ENCODE measurements at places on chromosomes 12 and 14. TPM values are rescaled to one million over a fixed set of nuclear protein-coding genes. Genes with fewer than 3 reads are reported as not detected.

DNA sequence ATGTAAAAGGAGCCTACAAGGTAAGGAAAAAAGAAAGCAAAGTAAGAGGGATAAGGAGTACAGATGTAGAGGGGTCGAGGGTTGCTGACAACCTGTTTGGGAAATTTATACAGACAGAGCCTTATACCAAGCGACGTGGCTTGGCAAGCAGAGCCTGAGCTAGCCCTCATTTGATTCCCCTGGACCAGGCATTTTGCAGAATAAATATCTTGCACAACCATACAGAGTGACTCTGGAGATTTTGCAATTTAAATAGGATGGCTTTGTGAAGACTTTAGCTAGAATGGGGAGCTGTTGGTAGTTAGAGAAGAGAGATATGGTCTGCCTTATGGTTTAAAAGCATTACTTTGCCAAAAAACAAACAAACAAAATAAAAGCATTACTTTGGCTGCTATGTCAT lies 11.1 kb upstream of the ANO6 start:
- DNase-seq = no peak

BMAL2 gene
- 15.2 TPM for total RNA-seq

PPP4R4 gene
- total RNA-seq = 19.2 TPM

- DNase-seq = no peak
Observed at GRCh38 chr14:99684410-99684934, 374 bp downstream of the CYP46A1 start.

- peak; percentile 73 for DNase-seq
Observed at GRCh38 chr12:124916374-124917134, 2.1 kb upstream of the UBC start.

EXD2 gene
- 11.5 TPM for total RNA-seq
